ENCODE measurements at places on chromosomes 3 and 15. TPM values are rescaled to one million over a fixed set of nuclear protein-coding genes. Genes with fewer than 3 reads are reported as not detected.

LOXL1 gene
- total RNA-seq: 148 TPM

SPINK8 gene
- total RNA-seq: not detected

RMDN3 gene
- total RNA-seq: 17.5 TPM

CYP1A1 gene
- total RNA-seq: under 0.01 TPM

ITPKA gene
- 1.4 TPM for total RNA-seq

PP2D1 gene
- total RNA-seq: not detected

CTXN2 gene
- total RNA-seq: not detected

ITIH1 gene
- not detected for total RNA-seq

RPL22L1 gene
- 77.8 TPM for total RNA-seq

PRSS50 gene
- not detected for total RNA-seq

SEMA3G gene
- not detected for total RNA-seq

ACVR2B gene
- 1.3 TPM for total RNA-seq

GJD2 gene
- not detected for total RNA-seq

RARRES1 gene
- total RNA-seq: 1.9 TPM

GOLGA6D gene
- total RNA-seq: not detected

PFKFB4 gene
- 16.1 TPM for total RNA-seq

P3H2 gene
- total RNA-seq: 74.4 TPM

TMEM207 gene
- total RNA-seq: not detected

EPHA3 gene
- total RNA-seq: 0.18 TPM

DNAH1 gene
- total RNA-seq: 2.0 TPM

CPEB1 gene
- 6.9 TPM for total RNA-seq

FMN1 gene
- total RNA-seq: 29.4 TPM

MUSTN1 gene
- not detected for total RNA-seq

C3orf80 gene
- total RNA-seq: not detected

CASR gene
- not detected for total RNA-seq

SLC9C1 gene
- not detected for total RNA-seq

SLC27A2 gene
- total RNA-seq: not detected

NTRK3 gene
- total RNA-seq: under 0.01 TPM

POLG gene
- total RNA-seq: 18.3 TPM

DYNC1LI1 gene
- 45.0 TPM for total RNA-seq

GOLGA6L9 gene
- 1.1 TPM for total RNA-seq

HGD gene
- not detected for total RNA-seq

SERPINI2 gene
- not detected for total RNA-seq

ECE2 gene
- not detected for total RNA-seq

ZNF445 gene
- 6.3 TPM for total RNA-seq

SLC22A13 gene
- under 0.01 TPM for total RNA-seq

CELF6 gene
- total RNA-seq: not detected

SLC51A gene
- total RNA-seq: not detected
